ENCODE measurements at places on chromosomes 2 and 18. TPM values are rescaled to one million over a fixed set of nuclear protein-coding genes. Genes with fewer than 3 reads are reported as not detected.

The MGAT4A gene
- total RNA-seq = 0.86 TPM

The GALM gene
- total RNA-seq = 7.8 TPM

The HSBP1L1 gene
- total RNA-seq = 3.9 TPM

The C2orf69 gene
- total RNA-seq = 10.8 TPM

The NYAP2 gene
- total RNA-seq = not detected

The SFTPB gene
- not detected for total RNA-seq

The MAL gene
- not detected for total RNA-seq

The ACTG2 gene
- total RNA-seq = 32.7 TPM

The PLCL1 gene
- total RNA-seq = 4.3 TPM

The NEU2 gene
- total RNA-seq = not detected

The FTCDNL1 gene
- 0.59 TPM for total RNA-seq

The GPR75 gene
- 1.5 TPM for total RNA-seq

The CCDC93 gene
- total RNA-seq = 31.1 TPM

The TMEM178A gene
- total RNA-seq = 0.86 TPM

The UGT1A4 gene
- total RNA-seq = not detected

The KIF1A gene
- 0.33 TPM for total RNA-seq

The IL18RAP gene
- not detected for total RNA-seq

The CTLA4 gene
- not detected for total RNA-seq

The CLEC4F gene
- not detected for total RNA-seq

The GPR155 gene
- total RNA-seq = 9.3 TPM

The SERPINB12 gene
- total RNA-seq = not detected

The ZCCHC2 gene
- 12.3 TPM for total RNA-seq

The SERPINB4 gene
- total RNA-seq = not detected

The IGFBP2 gene
- total RNA-seq = 731 TPM

The FSIP2 gene
- 0.13 TPM for total RNA-seq

The CYTIP gene
- total RNA-seq = 5.5 TPM

The ANKRD30BL gene
- not detected for total RNA-seq

The SEC11C gene
- total RNA-seq = 11.4 TPM

The ANKRD29 gene
- total RNA-seq = 2.0 TPM

The G6PC2 gene
- total RNA-seq = not detected

The TUBA3E gene
- total RNA-seq = not detected

The FHL2 gene
- 230 TPM for total RNA-seq

The TBR1 gene
- not detected for total RNA-seq

The PLGLB2 gene
- total RNA-seq = 1.3 TPM

The LGALSL gene
- total RNA-seq = 7.4 TPM

The TANC1 gene
- 40.1 TPM for total RNA-seq

The C1D gene
- total RNA-seq = 15.9 TPM

The ITPRIPL1 gene
- 1.3 TPM for total RNA-seq

The DSC1 gene
- total RNA-seq = not detected

The AGXT gene
- not detected for total RNA-seq
